T-helper 1 cell treated with Interleukin-12 subunit alpha and Interleukin-12 subunit beta and Interleukin-4 antibody, amounts not matched to agents 30 ng/mL and 1 ng/mL, for 36 hours (primary cell): ENCODE measurements at places on chromosomes 2 and 18. TPM values are rescaled to one million over a fixed set of nuclear protein-coding genes. Genes with fewer than 3 reads are reported as not detected.

The TCF23 gene
- total RNA-seq, result 0.05 TPM in 2 replicates

The CD8B2 gene
- 0.15 and 0.46 TPM in 2 replicates for total RNA-seq

The CPO gene
- total RNA-seq, result not detected in 2 replicates

The CMPK2 gene
- total RNA-seq, result 52.8 and 57.7 TPM in 2 replicates

The RGPD3 gene
- total RNA-seq, result 0.32 and 0.37 TPM in 2 replicates

The LYG1 gene
- 2.7 and 2.8 TPM in 2 replicates for total RNA-seq

The FOXD4L1 gene
- 0.10 and 0.24 TPM in 2 replicates for total RNA-seq

The MYOM1 gene
- 1.0 and 1.6 TPM in 2 replicates for total RNA-seq

The PDCD1 gene
- 7.8 and 8.9 TPM in 2 replicates for total RNA-seq

The ASXL3 gene
- total RNA-seq, result not detected in 2 replicates

The HOXD4 gene
- not detected in 2 replicates for total RNA-seq

The NEB gene
- total RNA-seq, result 0.12 and 0.42 TPM in 2 replicates
